ENCODE measurements at places on chromosomes 16 and 17.

DNA sequence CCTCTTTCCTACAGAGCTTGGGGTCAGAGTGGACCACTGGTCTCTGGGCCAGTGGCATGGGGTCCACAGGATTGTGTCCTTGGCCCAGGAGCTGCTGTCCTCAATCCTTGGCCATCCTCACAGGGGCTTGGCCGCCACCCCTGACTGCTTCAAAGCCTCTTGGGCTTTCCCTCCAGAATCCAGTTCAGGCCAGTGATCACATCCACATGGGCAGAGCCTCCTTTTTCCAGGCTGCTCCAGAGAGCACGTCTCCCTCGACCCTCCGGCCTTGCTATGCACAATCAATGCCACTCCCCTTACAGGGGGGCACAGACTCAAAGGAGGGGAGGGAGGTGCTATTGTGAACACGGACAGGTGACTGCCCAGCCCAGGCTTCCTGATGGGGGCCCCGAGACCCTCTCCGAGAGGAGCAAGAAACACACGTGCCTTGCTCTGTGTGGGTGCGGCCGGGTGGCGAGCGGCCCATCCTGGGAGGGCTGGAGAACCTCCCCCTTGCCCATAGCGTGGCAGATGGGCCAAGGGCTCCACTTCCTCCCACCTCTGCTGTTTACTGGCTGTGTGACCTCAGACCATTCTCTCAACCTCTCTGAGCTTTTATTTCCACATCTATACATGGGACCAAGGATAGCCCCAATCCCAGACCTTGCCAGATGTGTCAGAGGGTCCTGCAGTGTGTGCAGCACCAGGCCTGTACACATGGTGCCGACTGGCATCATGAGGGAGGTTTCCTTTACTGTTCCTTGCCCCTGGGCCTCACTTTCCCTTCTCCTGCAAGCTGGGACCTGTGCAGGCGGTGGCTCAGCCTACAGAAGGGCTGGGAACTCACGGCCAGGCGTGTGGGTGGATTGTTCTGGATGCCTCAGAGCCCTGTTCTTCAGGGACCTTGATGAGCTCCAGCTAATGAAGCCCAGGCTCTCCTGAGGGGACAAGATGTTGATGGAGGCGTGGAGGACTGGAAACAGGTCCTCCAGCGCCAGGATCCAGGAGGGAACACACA lies 229.0 kb upstream of the GSE1 start:
- DNase-seq = no peak

DNA sequence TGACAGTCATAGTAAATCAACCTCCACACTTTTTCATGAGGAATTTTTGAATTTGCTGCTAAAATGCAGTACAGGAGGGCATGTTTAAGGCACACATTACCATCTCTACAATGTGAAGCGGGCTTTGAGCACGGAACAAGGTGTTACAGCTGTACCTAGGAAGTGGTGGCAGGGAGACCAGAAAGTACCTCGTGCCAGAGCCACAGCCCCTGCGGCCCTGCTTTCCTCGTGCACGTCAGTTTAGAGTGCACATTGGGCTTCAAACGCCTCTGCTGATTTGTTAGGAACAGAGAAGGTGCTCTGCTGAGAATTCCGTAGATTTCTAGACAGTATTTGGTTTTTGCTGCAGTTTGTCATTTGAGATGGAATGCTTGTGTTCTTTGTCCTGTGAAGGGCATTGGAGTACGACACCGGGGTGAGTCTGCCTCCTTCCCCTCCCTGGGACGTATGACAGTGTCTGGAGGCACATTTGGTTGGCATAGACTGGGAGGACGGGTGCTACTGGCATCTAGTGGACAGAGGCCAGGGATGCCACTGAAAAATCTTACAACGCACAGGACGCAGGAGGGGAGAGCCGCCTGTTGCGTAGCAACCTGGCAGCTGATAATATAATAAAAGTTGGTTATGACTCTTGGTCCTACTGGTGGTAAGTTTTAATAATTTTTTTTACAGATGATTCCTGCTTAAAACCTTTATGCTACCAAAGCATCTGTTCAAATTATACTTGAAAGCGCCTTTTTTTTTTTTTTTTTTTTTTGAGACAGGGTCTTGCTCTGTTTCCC lies 9.1 kb downstream of the FOXK2 start:
- DNase-seq = no peak

DNA sequence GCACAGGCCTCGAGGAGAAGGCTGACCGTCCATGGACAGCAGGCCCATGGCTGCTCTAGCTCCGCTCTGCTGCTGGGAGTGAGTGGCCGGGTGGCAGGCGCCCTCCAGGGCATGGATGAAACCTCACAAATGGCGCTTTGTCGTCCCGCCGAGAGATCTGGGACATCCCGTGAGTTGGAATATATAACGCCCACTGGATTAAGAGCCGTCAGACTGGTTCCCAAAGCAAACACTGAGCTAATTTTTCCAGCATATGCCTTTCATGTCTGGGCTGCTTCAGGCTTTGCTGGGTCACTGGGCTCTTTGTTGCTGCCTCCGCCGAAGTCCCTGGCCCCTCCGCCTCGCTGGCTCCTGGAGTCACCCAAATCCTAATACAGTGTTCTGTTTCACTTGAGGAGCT lies 266.3 kb downstream of the FOXL1 start:
- DNase-seq = no peak

- DNase-seq = no peak
Observed at GRCh38 chr17:48587276-48588073, 2.6 kb downstream of the HOXB3 start.

DNA sequence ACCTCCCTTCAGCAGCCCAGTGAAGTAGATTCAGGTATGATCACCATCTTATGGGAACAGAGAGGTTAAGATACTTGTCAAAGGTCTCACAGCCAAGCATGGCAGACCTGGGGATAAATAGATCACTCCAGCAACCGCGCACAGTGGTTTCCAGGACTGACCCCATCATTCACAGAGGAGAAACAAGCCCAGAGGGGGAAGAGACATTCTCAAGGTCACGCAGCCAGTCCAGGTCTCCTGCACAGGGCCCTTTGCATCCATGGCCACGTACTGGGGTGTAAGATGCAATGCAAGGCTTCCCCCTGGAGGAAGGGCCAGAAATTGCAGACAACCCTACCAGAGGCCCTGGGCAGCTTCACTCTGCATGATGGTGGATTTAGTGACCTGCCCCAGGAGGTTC lies 19.9 kb downstream of the TLE7 start:
- DNase-seq = peak; percentile 81

GRCh38 chr17:72125742-72126141 lies 4.9 kb downstream of the SOX9 start:
- DNase-seq = no peak

DNA sequence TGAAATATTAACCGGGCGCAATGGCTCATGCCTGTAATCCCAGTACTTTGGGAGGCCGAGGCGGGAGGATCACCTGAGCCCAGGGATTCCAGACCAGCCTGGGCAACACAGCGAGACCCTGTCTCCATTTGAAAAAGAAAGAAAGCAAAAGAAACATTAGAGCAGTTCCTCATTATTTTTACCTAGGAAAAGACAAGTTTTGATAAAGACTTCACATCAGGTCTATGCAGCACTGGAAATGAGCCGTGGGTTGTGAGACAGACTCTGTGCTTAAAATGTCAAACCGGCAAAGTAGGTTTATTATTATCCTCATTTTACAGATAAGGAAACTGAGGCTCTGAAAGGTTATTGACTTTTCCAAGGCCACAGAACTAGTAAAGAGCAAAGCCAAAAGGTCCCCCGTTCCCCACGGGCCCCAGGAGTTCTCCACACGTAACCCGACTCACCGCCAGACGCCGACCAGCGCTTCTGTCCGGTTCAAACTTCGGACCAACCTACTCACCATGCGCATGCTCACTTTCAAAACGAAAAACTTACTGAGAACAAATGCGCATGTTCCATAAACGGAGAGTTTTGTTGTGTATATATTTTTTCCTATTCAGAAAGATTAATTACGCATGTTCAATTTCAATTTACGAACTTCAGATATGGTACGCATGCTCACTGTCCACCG lies 356 bp downstream of the TUBD1 start:
- peak; percentile 9 for DNase-seq

DNA sequence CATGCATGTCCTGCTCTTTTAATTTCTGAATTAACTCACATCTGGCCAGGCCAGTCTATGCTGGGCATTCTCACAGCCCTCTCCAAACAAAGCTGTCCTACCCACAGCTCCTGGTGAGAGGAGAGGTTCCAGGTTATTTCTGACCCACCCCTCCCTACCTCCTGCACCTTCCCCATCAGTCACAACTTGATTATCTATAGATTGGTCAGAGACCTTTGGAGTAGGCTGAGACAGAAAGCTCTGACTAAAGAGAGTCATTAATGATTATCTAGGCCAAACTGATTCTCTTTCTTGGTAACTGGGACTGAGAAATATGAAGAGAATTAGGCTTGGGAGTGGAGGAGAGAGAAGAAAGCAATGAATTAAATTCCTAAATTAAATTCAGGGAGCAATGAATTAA lies 1.4 kb upstream of the KRT222 start:
- DNase-seq = no peak

DNA sequence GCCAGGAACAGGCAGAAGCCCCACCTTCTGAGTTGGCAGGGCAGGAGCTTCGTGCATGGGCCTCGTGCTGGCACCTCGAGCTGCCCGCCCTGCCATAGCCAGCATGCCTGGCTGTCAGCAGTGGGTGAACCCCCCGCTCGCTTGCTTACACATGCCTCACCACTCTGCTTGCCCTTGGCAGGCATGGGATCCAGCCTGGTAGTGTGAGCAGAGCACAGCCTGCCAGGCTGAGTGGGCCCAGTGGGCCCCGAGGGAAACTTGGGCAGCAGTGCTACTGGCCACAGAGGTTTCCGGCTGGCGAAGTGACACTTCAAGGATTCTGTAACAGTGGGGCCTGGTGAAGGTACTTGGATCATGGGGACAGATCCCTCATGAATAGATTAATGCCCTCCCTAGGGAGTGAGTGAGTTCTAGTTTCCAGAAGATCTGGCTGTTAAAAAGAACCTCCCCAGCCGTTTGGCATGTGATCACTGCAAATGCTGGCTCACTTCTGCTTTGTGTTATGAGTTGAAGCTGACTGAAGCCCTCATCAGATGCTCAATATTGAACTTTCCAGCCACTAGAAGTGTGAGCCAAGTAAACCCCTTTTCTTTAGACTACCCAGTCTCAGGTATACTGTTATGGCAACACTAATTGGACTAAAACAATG lies 114.7 kb downstream of the BCAS3 start:
- no peak for DNase-seq

GRCh38 chr17:45256114-45256966 lies 5.6 kb downstream of the SPATA32 start:
- peak; percentile 66 for DNase-seq

DNA sequence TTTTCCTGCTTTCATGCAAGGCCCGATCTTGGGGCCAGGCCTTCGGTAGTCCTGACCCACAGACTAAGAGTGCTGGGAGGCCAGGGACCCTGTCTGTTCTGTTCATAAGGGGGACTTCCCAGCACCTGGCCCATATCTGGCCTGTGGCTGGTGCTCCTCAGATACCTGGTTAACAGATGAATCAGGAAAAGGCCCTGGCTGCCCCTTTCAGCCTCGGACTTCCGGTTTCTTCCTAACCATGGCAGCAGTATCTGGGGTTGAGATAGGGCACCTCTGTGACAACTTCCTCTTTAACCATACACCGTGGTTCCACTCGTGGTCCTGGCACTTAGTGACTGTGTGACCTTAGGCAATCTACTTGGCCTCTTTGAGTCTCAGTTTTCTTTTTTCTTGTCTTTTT lies 18.4 kb downstream of the PLCG2 start:
- DNase-seq = no peak

DNA sequence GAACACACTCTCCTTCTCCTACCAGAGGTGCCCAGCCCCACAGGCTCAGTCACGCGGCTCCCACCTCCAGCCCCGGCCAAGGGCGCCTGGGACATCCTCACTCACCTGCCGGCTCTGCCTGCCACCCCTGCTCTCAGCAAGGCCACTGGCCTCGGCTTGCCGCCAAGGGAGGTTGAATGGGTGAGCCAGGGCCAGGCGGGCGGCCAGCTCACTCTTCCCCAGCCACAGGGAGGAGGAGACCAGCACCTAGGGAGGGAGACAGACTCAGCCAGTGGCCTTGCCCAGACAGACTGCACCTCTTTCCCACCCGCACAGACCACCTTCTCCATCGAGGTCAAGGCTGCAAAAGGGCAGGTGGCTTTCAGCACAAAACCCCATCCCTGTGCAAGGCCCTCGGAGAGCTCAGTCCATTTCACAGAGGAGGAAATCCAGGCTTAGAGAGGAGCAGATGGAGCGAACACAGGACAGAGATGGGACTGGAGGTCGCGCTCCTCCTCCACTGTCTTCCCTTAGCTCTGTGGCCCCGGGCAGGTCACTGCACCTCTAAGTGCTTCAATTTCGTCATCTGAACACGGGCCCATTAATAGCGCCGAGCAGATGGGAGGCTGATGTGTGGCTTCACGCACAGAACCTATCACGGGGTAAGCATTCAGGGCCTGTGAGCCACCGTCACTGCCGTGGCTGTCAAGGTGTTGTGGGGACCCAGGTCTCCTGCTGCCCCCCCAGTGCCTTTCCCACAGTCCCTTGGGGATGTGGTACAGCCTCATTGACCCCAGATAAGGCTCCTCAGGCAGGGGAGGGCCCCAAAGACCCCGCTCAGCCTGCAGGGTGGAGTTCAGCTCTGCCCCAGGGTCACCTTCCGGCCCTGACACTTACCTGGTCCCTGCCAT lies 56.1 kb downstream of the RMI2 start:
- DNase-seq = no peak

All from GM23338 (cell line).